ENCODE measurements at places on chromosomes 16 and 17. TPM values are rescaled to one million over a fixed set of nuclear protein-coding genes. Genes with fewer than 3 reads are reported as not detected.

Gene MOSMO
- 11.9 TPM for total RNA-seq

Gene PROCA1
- total RNA-seq: 5.7 TPM

Gene ZG16
- total RNA-seq: not detected

Gene CALB2
- not detected for total RNA-seq

Gene CIBAR2
- not detected for total RNA-seq

Gene FLOT2
- 212 TPM for total RNA-seq

Gene LLGL1
- 24.9 TPM for total RNA-seq

Gene GSDMA
- total RNA-seq: 0.89 TPM

Gene CLEC18C
- 0.40 TPM for total RNA-seq

Gene SLC12A3
- total RNA-seq: not detected

Gene HSPB9
- total RNA-seq: not detected

Gene ABCA9
- total RNA-seq: 0.08 TPM

Gene RUNDC1
- total RNA-seq: 14.0 TPM

Gene SGCA
- not detected for total RNA-seq

Gene C17orf78
- total RNA-seq: not detected

Gene ASB16
- total RNA-seq: not detected

Gene ASGR2
- not detected for total RNA-seq

Gene TP53TG3C
- total RNA-seq: not detected

Gene IRX5
- total RNA-seq: 0.17 TPM

Gene PABPN1L
- total RNA-seq: not detected

Gene SMIM5
- 0.10 TPM for total RNA-seq

Gene KRT27
- not detected for total RNA-seq

Gene TBC1D3K
- total RNA-seq: not detected

Gene SDK2
- 10.5 TPM for total RNA-seq

Gene CD300LF
- not detected for total RNA-seq

Gene DBNDD1
- 0.07 TPM for total RNA-seq

Gene CDH5
- total RNA-seq: not detected

Gene AURKB
- 188 TPM for total RNA-seq

Gene MYH13
- not detected for total RNA-seq

Gene KRT39
- total RNA-seq: not detected

Gene CTRL
- 9.4 TPM for total RNA-seq

Gene CRHR1
- total RNA-seq: not detected

Gene HOXB9
- not detected for total RNA-seq

Gene CD300A
- total RNA-seq: 6.8 TPM

All from activated CD4-positive, alpha-beta T cell treated with anti-CD3 and anti-CD28 coated beads, Interleukin-2, amount 10 ng/mL, durations not matched to agents 7 days and 5 days (primary cell).